ENCODE measurements at places on chromosomes 6 and 20.

DNA sequence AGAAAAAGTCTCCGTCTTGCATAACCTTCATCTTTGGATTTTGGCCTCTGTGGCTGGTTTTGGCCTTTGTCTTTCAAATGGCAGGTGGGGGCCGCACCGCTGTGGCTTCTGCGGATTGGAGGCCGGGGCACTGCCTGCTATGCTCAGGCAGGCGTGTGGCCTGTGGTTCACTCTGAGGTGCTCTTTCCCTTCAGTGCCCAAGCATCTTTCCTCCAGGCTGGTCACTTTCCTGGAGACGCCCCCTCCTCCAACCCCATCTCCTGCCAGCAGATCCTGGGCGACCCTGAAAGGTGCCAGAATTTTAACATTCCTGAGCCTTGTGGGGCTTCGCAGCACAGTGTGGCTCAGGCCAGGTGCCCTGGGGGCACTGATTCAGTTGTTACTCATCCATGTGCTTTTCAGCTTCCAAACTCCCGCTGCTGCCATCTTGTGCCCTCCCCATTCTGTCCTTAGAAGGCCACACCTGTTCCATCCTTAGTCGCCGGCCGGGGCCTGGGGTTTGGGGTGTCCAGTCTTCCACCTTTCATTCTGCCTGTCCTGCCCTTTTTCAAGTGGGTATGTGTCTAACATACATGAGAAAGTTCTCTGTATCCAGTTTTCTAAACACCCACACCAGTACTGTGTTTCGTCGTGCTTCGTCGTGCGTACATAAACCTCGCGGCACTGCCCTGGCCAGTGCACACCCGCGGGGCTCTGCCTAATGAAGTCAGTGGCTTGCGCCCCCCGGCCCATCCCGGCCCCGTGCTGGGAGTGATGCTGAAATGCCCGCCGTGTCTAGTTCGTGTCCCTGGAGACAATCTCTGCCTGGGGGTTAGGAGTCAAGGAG is 12.1 kb downstream of the SS18L1 start:
- no peak for DNase-seq

GRCh38 chr6:100630536-100630935 is 165.8 kb upstream of the SIM1 start:
- no peak for DNase-seq

GRCh38 chr20:41617902-41618806 is at the start of gene CHD6:
TSS of gene CHD6 (minus strand) at chr20:41618377. CDS start at chr20:41551337, 67,040 bp downstream.
- peak; percentile 99 for DNase-seq

GRCh38 chr6:141394565-141395051 is 738.1 kb upstream of the GJE1 start:
- DNase-seq: no peak

- no peak for DNase-seq
These were observed 27.5 kb upstream of the NHSL1 start for GRCh38 chr6:138526822-138527235.

DNA sequence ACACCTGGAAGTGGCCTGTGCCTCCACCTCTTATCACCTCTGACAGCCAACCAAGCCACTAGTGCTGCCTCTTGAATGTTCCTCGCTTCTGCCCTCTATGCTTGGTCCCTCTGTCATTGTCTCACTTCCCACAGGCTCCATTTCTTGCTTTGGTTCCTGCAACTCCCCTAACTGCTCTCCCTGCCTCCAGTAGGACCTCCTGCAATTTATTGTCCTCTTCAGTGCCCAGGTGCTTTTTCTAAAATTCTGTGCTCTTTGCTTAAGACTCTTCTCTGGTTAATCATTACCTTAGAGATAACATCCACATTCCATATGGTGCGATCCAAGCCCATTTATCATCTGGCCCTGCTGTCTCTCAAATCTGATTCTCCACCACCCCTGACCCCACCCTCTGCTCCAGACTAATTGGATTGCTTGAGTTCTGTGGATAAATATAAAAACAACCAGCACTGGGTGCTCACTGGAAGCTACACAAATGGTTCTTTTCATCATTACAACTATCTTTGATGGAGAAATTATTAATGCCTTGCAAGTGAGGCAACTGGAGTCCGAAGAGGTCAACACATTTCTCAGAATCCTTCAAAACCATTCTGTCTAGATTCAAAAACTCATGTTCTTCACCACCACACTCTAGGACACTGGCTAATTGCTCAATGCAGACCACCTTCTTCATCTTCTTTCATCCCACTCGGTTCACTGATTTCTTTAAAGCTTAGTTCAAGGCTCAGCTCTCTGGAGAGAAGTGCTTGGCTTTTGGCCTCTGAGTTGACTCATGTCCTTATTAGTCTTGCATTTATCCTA is 47.2 kb downstream of the FOXA2 start:
- DNase-seq: no peak

DNA sequence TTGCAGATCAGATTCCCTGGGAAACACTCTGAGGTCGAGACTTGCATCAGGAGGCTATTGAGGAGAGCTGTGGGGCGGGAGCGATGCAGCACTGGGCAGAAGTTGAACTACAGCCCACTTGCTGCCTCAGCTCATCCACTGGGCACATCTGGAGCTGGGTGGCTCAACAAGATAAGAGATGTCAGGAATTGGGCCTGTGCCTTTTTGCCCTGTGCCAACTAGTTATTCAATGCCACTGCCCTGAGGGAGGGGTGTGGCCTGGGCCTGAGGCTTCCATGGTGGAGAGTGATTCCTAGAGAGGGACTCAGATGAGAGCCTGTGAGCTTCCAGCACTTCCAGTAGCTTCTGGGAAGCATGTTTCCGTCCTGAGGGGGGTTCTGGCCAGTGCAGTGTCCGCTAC is 32.7 kb downstream of the BRPF3 start:
- no peak for DNase-seq

GRCh38 chr20:11790046-11790445 is 127.6 kb upstream of the BTBD3 start:
- no peak for DNase-seq

DNA sequence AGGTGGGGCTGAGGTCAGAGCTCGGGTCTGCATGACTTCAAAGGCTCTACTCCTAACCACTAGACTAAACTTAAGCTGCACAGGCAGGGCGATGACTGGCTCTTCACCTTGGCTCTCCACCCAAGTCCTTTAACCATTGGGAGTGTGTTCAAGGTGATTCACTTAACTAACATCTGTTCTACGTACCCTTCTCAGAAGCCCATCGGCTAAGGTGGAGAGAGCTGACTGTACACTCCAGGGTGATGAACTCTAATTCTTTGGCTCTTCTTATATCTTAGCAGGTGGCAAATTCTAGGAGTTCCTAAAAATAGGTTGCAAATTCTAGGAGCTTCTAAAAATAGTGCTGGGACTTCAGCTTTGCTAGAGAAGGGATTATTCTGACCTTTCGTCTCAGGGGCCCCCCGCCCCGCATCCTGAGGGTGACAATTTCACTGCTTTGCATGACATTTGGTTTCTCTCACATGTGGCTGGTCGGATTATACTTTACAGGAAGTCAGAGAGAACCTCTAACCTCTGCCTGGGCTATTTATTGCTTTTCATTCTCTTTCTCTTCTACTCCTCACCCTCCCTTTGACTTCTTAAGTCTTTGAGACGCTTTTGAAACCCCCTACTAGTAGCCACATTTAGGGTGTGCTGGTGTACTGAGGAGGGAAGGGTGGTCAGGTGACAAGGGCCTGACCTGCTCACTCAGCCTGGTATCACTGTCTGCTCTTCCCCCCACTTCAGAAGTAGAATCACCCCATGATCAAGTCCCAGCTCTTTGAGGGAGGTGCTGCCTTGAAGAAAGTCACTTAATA is 55.5 kb downstream of the PRDM1 start:
- no peak for DNase-seq

DNA sequence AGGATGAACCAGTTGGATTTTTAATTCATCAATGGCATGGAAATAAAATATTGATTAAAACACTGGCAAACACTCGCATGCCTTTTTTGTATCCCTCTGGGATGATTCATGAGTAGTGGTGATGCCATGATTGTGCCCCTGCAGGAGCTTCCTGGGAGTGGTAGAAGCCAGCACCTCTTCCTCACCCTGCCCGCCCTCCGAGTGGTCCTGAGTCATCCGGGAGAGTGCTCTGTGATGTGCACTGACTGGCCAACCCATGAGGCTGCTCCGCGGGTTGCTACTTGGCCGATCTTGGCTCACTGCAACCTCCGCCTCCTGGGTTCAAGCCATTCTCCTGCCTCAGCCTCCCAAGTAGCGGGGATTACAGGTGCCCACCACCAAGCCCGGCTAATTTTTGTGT is 27.4 kb downstream of the GJA10 start:
- no peak for DNase-seq

- DNase-seq: no peak
These were observed 146.6 kb downstream of the ANKRD60 start for GRCh38 chr20:58081846-58082245.

DNA sequence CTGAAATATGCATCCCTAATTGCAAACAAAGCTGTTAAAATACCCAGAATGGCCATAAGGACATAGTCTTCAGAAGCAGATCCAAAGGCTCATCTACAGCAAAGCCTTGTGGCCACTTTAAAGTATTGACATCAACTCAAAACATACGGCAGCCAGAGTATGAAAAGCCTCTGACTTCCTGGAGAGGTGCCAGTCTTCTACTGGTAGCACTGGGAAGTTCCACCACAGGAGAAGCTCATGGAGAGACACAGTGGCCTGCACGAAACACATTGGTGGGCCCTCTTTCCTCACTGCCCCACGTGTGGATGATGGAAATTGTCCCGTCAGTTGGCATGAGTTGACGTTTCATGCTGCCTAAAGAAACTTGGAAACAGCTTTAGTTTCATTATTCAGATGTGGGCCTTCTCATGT is 202.6 kb upstream of the HEY2 start:
- no peak for DNase-seq

GRCh38 chr6:27693766-27694546 is 218.2 kb downstream of the OR2B2 start:
- no peak for DNase-seq

DNA sequence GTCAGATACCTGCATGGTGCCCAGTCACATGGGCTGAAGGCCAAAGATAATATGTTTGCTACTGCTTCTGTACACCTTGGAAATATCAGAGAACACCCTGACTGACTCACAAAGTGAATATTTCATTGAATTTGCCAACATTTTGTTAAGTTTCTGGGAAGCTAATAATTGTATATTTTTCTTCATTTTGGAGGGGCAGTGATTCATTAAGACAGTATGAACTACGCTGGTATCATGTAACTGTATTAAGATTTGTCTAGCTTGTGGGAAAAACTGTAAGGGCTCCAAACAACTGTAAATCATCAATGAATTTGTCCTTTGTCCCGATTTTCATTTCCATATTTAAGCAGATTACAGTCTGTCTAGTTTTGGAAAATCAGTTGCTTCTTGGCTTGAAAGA is 102.3 kb upstream of the CCN2 start:
- no peak for DNase-seq

- DNase-seq: no peak
These were observed 233.5 kb upstream of the TAB2 start for GRCh38 chr6:149084026-149084425.

GRCh38 chr6:125294036-125294435 is 7.7 kb downstream of the HDDC2 start:
- no peak for DNase-seq

DNA sequence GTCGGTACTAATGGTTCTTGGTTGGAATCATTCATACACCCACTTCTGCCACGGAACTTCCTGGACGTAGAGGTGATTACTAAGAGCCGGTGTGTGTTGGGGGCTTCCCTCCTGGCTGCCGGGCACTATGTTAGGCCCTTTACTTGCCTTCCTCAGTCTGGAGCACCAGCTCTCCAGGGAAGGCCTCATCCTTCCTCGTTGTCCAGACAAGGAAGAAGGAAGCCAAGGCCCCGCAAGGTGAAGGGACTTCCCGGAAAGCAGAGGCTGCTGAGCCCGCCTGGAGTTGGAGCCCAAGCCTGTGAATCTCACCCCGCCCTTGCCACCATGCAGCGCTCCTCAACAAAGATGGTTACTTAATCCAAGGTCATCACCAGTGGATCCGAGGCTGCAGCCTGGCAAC is 26.2 kb downstream of the AAR2 start:
- no peak for DNase-seq

GRCh38 chr6:132511831-132512220 is 1.1 kb downstream of the STX7 start:
- no peak for DNase-seq

DNA sequence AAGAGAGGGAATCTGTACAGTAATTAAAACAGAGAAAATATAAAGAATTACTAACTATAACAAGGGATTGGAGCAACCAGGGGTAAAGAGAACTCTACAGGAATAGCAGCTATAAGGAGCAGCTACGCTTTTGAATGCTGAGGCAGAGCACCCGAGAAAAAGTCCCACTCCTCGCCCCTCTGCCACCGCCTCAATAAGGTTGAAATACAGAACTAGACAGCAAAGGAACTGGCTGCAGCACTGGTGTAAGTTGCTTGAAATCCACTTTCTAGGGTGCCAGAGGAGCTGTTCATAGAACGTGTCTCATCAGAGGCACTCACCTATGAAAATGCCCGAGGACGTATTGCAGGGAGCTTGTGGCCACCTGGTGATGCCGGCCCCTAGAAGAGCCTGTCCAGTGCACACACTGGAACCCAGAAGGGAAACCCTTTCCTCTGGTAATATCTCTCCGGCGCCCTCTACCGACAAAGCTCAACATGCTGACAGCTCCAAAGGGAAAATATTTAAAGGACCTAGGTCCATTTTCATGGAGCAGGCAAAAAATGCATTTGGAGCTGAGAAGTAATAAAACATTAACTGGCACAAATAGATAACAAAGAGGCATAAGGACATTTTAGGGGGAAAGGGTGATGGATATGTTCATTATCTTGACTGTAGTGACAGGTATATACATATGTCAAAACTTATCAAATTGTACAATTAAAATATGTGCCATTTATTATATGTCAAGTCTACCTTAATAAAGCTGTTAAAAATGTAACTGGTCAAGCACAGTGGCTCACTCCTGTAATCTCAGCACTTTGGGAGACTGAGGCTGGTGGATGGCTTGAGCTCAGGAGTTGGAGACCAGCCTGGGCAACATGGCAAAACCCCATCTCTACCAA is 137.4 kb upstream of the HDAC2 start:
- no peak for DNase-seq

GRCh38 chr20:39213476-39214145 is 251.5 kb downstream of the DHX35 start:
- DNase-seq: no peak

DNA sequence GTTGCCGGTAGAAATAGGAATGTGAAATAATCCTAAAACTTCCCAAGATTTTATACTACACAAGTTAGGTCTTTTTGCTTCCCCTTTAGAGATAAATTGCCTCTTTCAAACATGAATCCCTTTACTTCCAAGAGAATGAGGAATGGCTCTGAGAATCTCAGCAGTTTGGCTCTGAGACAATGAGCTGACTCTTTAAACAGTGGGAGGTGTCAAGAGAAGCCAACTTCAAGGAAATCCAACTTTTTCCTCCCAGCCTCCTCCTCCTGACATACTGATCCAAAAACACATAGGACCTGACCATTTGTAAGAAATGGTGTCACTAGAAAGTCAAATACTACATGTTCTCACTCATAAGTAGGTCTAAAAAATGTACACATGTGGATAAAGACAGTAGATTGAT is 154.2 kb downstream of the ALDH8A1 start:
- DNase-seq: no peak

DNA sequence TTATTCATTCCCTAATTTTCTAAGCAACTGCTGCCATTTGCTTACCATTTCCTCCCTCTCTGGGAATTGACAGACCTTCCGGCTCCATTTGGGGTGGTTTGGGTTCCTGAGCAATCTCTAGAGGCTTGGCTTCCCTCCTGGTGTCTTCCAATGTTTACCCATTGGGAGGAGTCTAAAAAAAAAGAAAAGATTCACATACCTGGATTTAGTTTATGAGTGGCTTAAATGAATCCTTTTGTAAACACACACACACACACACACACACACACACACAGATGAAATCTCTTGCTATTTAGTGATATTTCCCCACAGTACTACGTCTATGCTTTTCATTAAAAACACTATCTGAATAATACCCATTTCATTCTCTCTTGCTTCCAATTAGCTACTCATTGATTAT is 48.3 kb upstream of the TRAF3IP2 start:
- DNase-seq: no peak

Measured in stimulated activated CD8-positive, alpha-beta memory T cell treated with anti-CD3 and anti-CD28 coated beads, Interleukin-2, amount 100 ng/mL, for 1 hour (primary cell).